SJSA1 (cell line): ENCODE measurements at places on chromosomes 16 and 17. TPM values are rescaled to one million over a fixed set of nuclear protein-coding genes. Genes with fewer than 3 reads are reported as not detected.

DNA sequence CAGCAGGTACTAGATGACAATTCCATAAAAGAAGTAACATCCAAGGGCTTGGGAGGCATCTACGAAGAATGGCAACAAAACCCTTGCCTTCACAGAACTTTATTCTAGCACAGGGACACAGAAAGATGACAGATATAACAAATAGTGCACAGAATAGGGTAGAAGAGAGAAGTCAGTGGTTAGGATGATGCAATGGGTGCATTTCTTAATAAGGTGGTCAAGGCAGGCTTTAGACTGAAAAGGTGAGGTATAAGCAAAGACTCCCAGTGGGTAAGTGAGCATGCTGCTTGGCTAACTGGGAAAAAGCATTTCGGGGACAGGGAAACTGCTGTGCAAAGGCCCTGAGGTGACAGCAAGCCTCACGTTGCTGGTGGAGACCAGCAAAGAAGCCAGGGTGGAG, 175.9 kb downstream of the XYLT1 start:
- DNase-seq = no peak
- H3K4me1 ChIP-seq = no peaks in the 10 kb centered on the region
- no peaks in the 10 kb centered on the region for H3K36me3 ChIP-seq
- no peaks in the 10 kb centered on the region for H3K27me3 ChIP-seq
- H3K4me3 ChIP-seq = no peak overlapping the region

- H3K27ac ChIP-seq = no peak overlapping the region
- peaks cover 15% of the 10 kb centered on the region for H3K27me3 ChIP-seq
These were observed 90.6 kb upstream of the FBXO47 start for GRCh38 chr17:39057701-39058206.

- H3K27ac ChIP-seq = no peak overlapping the region
- DNase-seq = no peak
- no peaks in the 10 kb centered on the region for H3K36me3 ChIP-seq
- H3K4me1 ChIP-seq = no peaks in the 10 kb centered on the region
These were observed 79.9 kb upstream of the HSBP1 start for GRCh38 chr16:83727751-83728352.

GRCh38 chr17:27846042-27846655, 45.8 kb upstream of the NOS2 start:
- no peak overlapping the region for H3K27ac ChIP-seq
- no peaks in the 10 kb centered on the region for H3K27me3 ChIP-seq
- no peaks in the 10 kb centered on the region for H3K36me3 ChIP-seq
- H3K4me1 ChIP-seq = no peaks in the 10 kb centered on the region

DNA sequence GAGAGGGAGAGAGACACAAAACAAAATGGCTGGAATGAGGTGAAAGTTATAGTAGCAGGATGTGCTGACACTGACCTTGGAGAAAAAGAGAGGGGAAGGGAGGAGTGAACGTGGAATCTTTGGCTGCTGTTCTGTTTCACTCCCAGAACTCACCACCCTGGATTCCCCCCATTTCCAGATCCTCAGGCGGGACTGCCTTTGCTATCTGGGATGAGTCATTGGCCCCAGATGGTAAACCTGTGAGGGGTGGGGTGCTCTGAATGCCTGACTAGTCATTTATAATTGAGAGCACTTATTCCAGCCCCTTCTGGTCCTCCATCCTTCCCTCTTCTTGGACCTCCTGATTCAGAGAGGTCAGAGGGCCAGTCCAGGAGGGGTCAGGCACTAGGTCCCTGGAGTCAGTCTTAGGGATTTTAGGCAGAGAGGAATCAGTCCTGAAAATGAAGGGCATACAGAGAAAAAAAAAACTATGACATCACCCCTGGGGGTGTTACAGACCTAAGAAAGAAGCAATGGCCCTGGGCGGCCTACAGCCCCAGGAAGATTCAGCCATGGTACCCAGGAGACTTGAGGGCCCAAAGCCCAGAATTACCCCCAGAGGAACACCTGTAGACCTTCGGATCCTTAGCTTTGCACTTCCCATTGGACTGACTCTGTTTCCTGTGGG, 2.2 kb upstream of the ZG16 start:
- H3K27ac ChIP-seq = no peak overlapping the region
- DNase-seq = no peak
- no peaks in the 10 kb centered on the region for H3K27me3 ChIP-seq
- peaks cover 8% of the 10 kb centered on the region for H3K4me1 ChIP-seq

CSH2 gene
- total RNA-seq = not detected in 2 replicates

KAT8 gene
- total RNA-seq = 32.3 and 45.2 TPM in 2 replicates

PRCD gene
- total RNA-seq = 0.13 TPM in 1 of 2 replicates, not detected in the other

COL1A1 gene
- 957 and 2,133 TPM in 2 replicates for total RNA-seq
